Thoracic aorta (tissue), 2 donors: ENCODE measurements at places on chromosomes 4 and X. TPM values are rescaled to one million over a fixed set of nuclear protein-coding genes. Genes with fewer than 3 reads are reported as not detected.

DNA sequence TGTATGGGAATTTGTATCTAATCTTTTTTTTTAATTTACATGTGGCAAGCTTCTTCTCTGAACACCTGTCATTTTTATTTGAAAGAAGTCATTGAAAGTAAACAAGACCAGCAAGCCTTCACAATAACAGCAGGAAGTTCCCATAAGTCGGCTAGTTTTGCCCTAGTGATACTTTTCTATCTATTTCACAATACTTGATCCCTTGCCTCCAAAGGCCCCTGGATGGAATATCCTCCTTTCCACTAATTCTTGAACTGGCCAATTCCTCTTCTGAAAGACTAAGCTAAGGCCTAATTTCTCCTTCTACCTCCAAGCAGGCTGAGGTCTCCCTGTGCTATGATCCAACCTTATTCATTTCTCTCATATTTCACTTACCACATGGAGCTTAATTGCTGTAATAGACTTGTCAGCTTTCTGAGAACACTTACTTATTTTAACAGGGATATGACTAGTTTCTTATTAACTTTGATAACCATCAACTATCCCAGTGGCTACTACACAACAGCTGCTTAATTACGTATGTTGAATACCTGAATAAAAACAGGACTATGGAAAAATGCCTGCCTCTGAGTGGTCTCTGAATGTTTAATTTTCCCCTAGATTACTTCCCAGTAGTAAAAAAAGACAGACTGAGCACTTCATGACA is 194.2 kb downstream of the MAD2L1 start:
- peak overlapping the region; percentile 7 for H3K27ac ChIP-seq
- H3K4me1 ChIP-seq, result peaks cover 30% of the 10 kb centered on the region
- H3K36me3 ChIP-seq, result no peaks in the 10 kb centered on the region
- H3K27me3 ChIP-seq, result no peaks in the 10 kb centered on the region

GAGE10 gene
- not detected for total RNA-seq

DNA sequence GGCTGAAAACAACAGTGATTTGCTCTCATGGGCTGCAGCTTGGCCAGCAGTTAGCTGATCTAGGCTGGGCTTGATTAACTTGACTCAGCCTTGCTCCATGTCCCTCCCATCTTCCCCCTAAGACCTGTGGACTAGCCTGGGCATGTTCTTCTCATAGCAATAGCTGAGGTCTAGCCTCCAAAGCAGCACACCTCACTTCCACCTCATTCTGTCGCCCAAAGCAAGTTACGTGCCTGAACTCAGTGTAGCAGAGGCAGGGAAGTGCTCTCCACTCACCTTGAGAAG is 62.2 kb downstream of the EVC start:
- no peak overlapping the region for H3K4me3 ChIP-seq
- no peaks in the 10 kb centered on the region for H3K4me1 ChIP-seq
- DNase-seq, result no peak
- H3K27me3 ChIP-seq, result no peaks in the 10 kb centered on the region
- H3K36me3 ChIP-seq, result peaks cover 8% of the 10 kb centered on the region
- H3K27ac ChIP-seq, result no peak overlapping the region

DNA sequence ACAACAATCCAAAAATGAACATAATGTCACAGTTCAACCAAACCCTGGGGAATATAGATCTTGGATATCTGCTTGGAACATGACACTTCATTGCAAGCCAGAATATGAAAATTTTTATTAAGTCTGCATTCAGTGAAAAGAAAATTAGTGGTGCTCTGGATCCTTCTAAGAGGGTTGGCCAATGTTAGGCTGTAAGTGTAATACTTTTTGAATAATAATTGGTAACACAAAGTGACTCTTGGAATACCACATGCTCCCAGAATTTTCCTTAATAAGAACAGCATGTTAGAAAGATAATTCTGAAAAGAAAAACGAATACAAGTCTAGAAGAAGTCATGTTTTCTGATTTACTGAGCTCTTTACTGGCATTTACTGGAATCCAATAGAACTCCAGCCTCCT is 175.8 kb downstream of the RASL11B start:
- H3K27me3 ChIP-seq, result no peaks in the 10 kb centered on the region
- H3K36me3 ChIP-seq, result no peaks in the 10 kb centered on the region
- no peak for DNase-seq
- H3K27ac ChIP-seq, result no peak overlapping the region
- no peaks in the 10 kb centered on the region for H3K4me1 ChIP-seq

DNA sequence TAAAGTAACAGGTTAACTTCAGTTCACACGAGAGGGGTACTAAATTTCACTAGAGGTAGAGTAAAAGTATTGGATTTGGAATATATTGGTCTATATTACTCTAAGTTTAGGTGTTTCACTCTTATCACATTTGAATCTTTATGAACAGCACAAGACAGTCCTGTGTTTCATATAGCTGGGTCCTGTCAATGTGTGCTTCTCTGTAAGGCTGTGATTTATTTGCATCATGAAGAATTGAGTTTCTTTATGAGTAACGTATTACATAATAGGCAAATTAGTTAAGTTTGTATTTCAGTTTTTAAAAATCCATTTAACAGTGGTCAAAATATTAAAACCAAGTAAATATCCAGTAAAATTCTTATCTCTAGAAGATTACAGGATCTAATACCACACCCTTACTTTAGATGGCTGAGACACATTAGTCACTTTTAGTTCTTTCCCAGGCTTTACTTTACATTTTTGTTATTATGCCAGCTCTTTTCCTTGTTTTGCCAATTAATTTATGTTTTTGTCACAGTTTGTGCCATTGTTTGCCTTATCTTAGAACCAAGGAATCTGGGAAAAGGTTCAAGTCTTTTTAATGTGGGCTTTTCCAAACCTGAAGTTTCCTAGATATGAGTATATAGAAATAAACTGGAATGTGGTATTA is 32.1 kb downstream of the NUDT6 start:
- peak overlapping the region; percentile 32 for H3K27ac ChIP-seq
- H3K4me1 ChIP-seq, result peaks cover 29% of the 10 kb centered on the region
- no peak overlapping the region for H3K4me3 ChIP-seq
- H3K36me3 ChIP-seq, result peaks cover 3% of the 10 kb centered on the region

GRCh38 chrX:134013092-134013497 is 27.7 kb upstream of the GPC3 start:
- no peak for DNase-seq
- no peak overlapping the region for H3K27ac ChIP-seq

MTNR1A gene
- not detected for total RNA-seq

SATL1 gene
- not detected for total RNA-seq

DNA sequence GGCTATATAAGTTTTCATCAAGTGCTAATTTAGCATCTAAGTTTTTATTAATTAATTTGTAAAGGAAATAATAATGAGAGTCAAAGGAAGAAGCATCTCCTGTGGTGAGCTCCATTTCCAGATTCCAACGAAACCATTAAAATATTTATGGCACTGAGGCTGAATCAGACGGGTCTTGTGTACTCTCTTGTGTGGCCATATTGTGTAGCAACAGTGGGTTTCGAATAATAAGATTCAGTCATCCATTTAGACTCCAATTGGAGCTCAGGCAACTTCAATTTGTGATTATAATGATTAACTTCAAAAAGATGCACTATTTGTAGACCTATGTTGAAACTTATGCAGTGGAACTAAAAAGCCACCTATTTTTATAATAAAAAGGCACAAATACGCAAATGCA is 82.4 kb downstream of the SNCA start:
- H3K27me3 ChIP-seq, result no peaks in the 10 kb centered on the region
- no peak overlapping the region for H3K4me3 ChIP-seq
- DNase-seq, result no peak
- H3K4me1 ChIP-seq, result no peaks in the 10 kb centered on the region

UTP3 gene
- 32.6 TPM for total RNA-seq

DNA sequence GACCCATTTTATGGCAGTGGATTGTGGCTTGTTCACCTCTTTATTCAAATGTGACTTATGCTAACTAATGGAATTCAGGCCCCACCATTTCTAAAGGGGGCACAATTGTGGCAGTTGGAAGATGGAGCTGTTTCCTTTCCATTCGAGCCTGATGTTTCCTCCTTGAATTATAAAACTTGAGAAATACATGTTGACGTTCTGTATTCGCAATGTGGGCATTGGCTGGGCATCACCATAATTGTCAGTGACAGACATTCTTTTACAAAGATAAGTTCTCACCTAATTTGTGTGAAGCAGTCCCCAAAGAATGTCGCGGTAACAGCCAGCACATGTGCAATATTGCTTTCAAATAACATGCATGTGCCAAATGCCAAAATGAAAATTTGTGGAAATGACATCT is 1070.2 kb upstream of the TENM3 start:
- no peak overlapping the region for H3K27ac ChIP-seq
- H3K36me3 ChIP-seq, result no peaks in the 10 kb centered on the region
- no peaks in the 10 kb centered on the region for H3K4me1 ChIP-seq
- H3K27me3 ChIP-seq, result no peaks in the 10 kb centered on the region

DNA sequence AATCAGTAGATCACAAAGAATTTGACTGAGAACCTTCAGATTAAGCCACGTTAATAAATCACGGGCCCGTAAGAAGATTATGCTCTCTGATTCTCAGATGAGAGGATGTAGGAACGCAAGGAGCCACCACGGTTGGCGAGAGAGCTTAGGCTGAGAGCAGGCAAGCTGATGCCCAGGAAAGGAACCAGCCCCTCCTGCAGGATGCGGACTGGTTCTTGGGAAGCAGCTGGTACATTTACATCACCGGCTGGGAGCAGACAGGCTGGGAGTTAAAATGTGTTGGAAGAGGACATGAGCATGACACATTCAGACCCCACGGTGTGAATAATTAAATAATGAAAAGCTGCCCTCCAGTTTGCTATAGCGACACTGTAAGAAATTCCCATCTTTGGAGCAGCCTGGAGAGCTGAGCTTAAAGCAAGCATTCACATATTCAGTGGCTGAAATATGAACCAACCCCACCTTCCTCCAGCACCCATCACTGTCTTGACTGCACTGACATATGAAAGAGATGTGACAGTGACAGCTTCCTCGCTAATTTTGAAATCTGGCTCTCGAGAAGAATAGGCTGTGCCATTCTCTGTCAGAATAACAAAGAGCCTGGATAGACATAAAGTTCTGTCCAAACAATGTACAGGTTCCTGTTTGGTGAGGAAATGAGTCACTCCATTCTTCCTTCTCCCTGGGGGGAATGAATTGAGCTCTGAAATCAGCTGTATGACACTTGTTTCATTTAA is 33.1 kb downstream of the LNX1 start:
- peak; percentile 10 for DNase-seq
- peak overlapping the region; percentile 79 for H3K27ac ChIP-seq
- no peaks in the 10 kb centered on the region for H3K36me3 ChIP-seq
- no peaks in the 10 kb centered on the region for H3K27me3 ChIP-seq
- H3K4me3 ChIP-seq, result peak overlapping the region; percentile 62

GRCh38 chrX:19724409-19724808 is 163.0 kb downstream of the SH3KBP1 start:
- no peaks in the 10 kb centered on the region for H3K36me3 ChIP-seq
- H3K27ac ChIP-seq, result no peak overlapping the region
- no peaks in the 10 kb centered on the region for H3K4me1 ChIP-seq
- H3K4me3 ChIP-seq, result no peak overlapping the region

SPANXN4 gene
- total RNA-seq, result not detected

DNA sequence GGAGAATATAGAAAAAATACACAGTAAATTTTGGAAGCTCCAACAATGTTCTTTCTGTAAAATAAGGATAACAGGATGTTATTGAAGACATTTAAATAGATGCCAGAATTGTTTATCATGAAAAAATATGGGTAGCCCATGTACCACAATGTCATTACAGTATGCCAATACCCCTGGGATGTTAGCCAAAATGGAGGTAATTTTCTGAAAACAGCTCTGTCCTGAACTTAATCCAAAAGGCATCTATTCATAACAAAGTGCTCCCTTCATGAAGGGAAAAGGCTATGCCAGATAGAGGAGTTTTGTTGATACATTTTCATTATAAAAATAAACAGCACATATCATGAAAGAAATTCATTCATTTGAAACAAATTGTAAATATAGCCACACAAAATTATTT is 1902.6 kb upstream of the AGA start:
- no peak overlapping the region for H3K27ac ChIP-seq
- H3K4me3 ChIP-seq, result no peak overlapping the region
- H3K27me3 ChIP-seq, result no peaks in the 10 kb centered on the region
- no peaks in the 10 kb centered on the region for H3K4me1 ChIP-seq

GRCh38 chr4:108001540-108002135 is 11.9 kb downstream of the HADH start:
- no peak overlapping the region for H3K4me3 ChIP-seq
- H3K27me3 ChIP-seq, result no peaks in the 10 kb centered on the region
- peaks cover 57% of the 10 kb centered on the region for H3K4me1 ChIP-seq
- no peak overlapping the region for H3K27ac ChIP-seq
- no peak for DNase-seq

GRCh38 chr4:171031338-171031737 is 781.9 kb upstream of the GALNTL6 start:
- no peak for DNase-seq
- no peaks in the 10 kb centered on the region for H3K36me3 ChIP-seq
- H3K27me3 ChIP-seq, result no peaks in the 10 kb centered on the region
- H3K4me1 ChIP-seq, result no peaks in the 10 kb centered on the region
- no peak overlapping the region for H3K4me3 ChIP-seq
- no peak overlapping the region for H3K27ac ChIP-seq

ZNF732 gene
- 4.7 TPM for total RNA-seq

DNA sequence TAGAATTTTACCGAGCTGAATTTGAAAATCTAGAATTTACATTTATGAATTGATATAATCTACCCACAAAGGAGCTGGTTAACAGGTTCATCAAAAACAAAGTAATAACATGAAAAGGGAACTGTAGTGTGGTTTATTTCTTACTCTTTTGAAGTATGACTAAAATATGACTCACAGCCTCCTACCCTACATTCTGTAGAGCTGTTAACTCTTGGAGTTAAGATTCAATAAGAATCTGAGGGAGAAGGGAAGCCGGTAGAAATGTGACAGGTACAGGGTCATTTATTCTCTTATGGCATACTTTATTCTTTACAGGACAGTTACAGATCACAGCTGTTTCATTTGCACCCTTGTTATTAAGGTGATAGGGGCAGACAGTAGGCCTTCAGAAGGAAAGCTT is 132.2 kb upstream of the FAM47B start:
- H3K36me3 ChIP-seq, result no peaks in the 10 kb centered on the region
- no peak overlapping the region for H3K4me3 ChIP-seq
- H3K27ac ChIP-seq, result no peak overlapping the region
- H3K27me3 ChIP-seq, result no peaks in the 10 kb centered on the region

DNA sequence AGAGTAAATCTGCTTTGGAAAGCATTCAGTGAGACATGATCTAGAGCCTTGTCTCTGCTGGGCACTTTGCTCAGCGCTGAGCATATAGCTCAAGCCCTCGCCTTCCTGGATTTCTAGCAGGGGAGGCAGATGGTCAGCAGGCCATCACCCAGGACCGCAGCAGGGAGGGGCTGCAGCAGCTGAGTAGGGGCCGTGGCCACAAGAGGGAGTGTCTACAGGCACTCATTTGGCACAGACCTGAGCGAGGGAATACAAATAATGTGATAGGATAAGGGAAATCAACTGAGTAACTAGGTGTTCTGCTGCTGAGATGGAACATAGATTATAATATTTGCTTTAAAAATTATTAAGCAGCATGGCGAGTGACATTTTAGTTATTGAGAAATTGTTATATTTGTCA is 30.2 kb downstream of the OFD1 start:
- H3K27me3 ChIP-seq, result no peaks in the 10 kb centered on the region
- no peak overlapping the region for H3K27ac ChIP-seq
- no peak overlapping the region for H3K4me3 ChIP-seq
- H3K36me3 ChIP-seq, result peaks cover 2% of the 10 kb centered on the region
- DNase-seq, result no peak
